ENCODE measurements at places on chromosomes 1 and 21.

DNA sequence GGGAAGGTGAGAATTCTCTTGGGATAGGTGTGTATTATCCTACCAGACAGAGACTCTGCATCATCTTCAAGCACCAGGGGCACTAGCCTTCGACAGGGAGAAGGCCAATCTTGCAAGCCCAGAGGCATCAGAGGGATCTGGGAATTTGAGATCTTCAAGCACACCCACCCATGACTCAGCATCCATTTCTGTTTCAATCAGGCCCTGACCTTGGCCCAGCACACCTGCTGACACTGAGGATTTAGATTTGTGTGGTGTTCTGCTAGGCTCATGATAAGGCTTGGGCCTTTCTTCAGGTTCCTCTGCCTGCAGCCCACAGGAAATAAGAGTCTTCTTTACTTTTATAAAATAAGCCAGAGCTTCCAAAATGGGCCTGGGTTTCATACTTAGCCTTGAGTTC lies 6.6 kb upstream of the PCP4 start:
- no peak for DNase-seq

GRCh38 chr1:228977307-228977706 lies 242.0 kb downstream of the RHOU start:
- no peak for DNase-seq

- no peak for DNase-seq
These were observed 97.7 kb downstream of the CRYAA start for GRCh38 chr21:43266534-43266933.

DNA sequence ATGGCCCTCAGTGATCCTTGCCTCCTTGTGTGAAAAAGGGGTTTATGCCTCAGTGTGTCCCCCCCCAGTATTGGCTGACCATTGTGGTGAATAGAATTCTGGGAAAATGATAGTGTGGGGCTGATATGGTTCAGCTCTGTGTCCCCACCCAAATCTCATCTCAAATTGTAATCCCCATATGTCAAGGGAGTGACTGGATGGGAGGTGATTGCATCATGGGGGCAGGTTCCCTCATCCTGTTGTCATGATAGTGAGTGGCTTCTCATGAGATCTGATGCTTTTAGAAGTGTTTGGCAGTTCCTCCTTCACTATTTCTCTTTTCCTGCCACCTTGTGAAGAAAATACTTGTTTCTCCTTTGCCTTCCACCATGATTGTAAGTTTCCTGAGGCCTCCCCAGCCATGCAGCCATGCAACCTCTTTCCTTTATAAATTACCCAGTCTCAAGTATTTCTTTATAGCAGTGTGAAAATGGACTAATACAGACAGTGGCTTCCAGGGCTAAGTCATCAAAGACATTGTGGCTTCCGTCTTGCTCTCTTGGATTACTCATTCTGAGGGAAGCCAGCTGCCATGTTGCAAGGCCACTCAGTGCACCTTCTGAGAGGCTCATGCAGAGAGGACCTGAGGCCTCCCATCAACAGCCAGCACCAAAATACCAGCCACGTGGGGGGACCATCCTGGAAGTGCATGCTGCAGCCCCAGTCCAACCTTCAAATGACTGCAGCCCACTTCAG lies 40.6 kb upstream of the SOD1 start:
- no peak for DNase-seq

- DNase-seq = no peak
These were observed 620.5 kb upstream of the PKN2 start for GRCh38 chr1:88063605-88064004.

GRCh38 chr1:185720633-185721272 lies 13.4 kb upstream of the HMCN1 start:
- DNase-seq = no peak

- DNase-seq = no peak
These were observed 14.0 kb downstream of the SNAP47 start for GRCh38 chr1:227749225-227749624.

GRCh38 chr1:172335377-172335776 lies 85.1 kb upstream of the C1orf105 start:
- DNase-seq = no peak

DNA sequence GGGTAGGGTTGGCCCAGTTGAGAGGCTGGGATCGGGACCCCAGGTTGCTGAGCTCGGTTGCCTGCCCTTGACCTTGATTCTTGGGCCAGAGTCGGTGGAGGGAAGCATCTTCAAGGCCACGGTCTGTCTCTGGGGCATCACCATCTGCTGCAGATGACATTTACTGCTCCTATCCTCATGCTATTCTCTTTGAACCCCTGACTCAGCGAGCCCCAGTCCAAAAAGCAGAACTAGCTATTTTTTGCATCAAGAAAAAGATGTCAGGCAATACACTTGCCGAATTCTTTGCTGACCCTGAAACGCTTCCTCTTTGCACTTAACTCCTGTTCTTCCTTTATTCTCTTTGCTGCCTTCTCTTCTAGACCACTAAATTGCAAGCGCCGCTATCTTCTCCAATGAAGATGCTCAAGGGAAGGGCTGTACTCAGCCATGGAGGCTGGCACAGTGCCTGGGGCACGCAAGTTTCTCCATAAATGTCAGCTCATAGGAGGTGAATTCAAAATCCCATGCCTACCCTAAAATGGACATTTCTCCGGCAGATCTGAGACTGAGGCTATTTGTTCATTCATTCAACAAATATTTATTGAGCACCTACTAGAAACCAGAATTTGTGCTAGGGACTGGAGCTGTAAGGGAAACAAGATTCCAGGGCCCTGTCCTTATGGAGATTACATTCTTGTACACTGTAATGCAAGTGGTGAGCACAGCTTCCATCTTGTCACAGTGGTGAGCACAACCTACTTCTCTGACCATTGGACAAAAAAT lies 20.5 kb upstream of the CAPZB start:
- DNase-seq = no peak

DNA sequence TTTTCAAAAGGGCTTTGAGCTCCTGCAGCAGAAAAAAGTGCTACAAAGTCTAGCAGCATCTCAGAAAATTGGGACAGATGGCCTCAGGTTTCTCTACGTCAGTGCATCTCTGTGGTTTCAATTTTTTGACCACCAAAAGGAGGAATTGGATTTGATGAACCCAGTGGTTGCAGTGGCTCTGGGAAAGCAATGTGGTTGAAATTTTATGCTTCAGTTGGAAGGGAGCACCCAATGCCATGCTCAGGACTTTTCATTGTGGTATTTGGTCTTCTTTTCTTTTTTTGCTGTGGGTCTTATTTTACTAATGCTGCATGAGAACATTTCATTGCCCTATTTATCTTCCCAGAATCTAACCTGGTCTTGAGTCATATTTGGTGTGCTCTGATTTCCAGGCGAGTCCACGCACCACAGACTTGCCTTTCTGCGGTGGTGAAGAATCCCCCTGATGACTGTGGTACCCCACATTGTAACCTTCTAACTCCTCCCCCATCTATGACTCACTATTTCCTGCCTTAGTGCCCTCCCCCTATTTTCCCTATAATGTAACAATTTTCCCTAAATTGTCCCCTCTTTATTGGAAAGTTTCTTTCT lies 56.7 kb downstream of the S1PR1 start:
- peak; percentile 34 for DNase-seq

DNA sequence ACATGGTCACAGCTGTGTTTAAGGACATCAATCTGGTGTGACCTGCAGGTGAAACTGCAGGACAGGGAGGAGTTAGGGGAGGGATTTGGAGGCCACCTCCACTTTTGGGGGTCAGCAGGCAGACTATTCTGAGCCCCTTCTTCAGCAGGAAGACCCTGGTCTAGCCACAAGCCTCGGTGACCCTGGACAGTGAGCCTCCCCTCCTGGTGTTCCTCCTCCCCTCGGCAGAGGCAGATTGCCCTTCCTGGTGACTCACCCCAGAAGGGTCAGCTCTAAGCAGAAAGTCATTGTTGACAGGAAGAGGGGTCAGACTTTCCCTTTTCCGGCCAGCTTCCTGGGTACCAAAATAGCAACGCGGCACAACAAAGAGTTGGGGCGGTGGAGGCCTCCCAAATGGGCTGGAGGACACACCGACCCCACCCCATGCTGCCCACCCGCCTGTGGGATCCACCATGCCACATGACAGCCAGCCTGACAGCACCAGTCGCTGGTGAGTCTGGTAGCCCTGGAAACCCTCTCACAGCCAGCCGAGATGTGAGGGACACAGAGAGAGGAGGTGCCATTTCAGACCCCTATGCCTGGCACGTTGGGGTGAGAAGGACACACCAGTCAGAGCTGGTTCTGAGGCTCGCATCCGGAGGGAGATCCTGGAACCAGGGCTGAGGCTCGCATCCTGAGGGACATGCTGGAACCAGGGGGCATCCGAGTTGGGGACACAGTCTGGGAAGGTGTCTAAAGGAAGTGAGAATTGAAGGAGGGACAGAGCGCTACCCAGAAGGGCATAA lies 14.7 kb upstream of the CSF1 start:
- DNase-seq = peak; percentile 27
